Liver (tissue), 10 donors: ENCODE measurements at places on chromosomes 12 and 14. TPM values are rescaled to one million over a fixed set of nuclear protein-coding genes. Genes with fewer than 3 reads are reported as not detected.

DDN gene
- 0.09 TPM for total RNA-seq

HHIPL1 gene
- 1.7 TPM for total RNA-seq

GRCh38 chr12:75850721-75851462 is 180.7 kb downstream of the PHLDA1 start:
- no peak for DNase-seq

DYNC1H1 gene
- 201 TPM for total RNA-seq

DNA sequence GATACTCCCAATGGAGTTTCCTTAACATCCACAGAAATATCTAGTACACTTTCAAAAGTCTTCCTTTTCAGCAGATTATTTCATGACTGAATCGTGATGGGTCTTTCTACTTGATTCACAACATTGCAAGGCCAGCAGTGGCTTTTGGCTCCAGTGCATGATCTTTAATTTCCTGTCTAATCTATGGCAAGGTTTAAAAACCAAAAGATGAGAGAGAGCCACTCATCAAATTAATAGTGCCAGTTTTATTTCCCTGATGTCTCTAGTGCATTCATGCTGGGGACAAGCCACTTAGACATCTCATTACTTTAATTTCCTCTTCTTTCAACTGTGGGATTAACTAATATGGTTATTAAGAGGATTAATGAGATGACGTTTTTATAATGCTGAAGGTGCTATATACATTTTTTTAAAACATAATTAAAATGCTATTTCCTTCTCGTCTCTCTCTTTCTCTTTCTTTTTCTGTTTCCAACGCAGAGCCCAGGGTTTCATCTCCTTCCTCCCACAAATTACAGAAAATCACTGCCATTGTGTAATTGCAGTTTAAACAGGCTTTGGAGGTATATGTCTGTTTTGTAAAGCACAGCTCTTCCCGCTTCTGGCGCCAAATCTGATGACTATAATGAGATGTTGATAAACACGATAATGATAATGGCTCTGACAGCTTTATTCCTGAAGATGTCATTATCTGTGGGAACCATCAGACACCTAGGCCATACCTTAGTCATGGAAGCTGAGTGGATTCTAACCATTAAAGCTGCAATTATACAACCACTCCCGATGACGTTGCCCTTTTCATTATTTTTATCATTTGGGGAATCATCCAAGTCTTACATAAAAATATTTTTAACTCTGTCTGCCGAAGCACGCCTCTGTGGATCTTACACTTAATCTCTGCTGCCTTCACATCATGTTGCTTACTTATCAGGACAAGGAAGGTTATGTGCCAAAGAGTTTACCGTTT is 103.1 kb upstream of the PPM1H start:
- DNase-seq: no peak

KLRC4 gene
- total RNA-seq: 1.3 TPM

DNA sequence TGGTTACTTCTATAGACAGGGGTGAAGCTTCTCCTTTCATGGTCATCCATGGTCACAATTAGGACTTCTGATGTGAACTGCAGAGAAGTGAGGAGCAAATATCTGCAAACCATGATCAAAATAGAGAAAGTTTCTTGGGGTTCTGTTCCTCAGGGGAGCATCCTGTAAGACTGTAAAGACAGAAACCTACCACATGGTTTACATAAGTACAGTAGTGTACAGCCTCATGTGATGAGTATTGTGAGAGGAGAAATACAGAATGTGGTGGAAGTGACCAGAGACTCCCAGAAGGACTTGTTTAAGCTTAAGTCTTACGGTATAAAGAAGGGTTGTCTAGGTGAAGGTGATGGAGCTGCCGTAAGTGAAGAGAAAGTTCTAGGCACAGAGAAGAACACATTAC is 484.7 kb downstream of the LRIG3 start:
- DNase-seq: no peak

DNA sequence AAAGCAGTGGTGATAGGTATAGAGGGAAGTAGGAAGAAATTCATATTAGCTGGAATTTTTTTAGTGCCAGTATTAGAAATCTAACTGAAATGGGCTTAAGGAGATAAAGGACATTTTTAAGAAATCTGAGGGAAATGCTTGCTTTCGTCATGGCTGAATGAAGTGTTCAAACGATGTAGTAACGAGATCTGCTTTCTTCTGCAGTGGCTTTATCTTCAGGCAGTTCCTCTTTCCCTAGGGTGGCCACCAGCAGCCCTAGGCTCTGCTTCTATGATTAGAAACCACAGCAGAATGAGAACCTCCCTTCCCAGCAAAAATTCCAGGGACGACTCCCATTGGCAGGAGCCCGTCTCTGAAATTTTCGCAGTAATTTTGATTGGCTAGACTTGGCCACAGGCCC is 163.9 kb upstream of the FRMD6 start:
- DNase-seq: no peak

- DNase-seq: no peak
Measured at GRCh38 chr12:22722779-22723178, 97.8 kb downstream of the ETNK1 start.

- no peak for DNase-seq
Measured at GRCh38 chr14:97777622-97778355, 980.6 kb downstream of the VRK1 start.

CRIP1 gene
- 1.8 TPM for total RNA-seq

DNA sequence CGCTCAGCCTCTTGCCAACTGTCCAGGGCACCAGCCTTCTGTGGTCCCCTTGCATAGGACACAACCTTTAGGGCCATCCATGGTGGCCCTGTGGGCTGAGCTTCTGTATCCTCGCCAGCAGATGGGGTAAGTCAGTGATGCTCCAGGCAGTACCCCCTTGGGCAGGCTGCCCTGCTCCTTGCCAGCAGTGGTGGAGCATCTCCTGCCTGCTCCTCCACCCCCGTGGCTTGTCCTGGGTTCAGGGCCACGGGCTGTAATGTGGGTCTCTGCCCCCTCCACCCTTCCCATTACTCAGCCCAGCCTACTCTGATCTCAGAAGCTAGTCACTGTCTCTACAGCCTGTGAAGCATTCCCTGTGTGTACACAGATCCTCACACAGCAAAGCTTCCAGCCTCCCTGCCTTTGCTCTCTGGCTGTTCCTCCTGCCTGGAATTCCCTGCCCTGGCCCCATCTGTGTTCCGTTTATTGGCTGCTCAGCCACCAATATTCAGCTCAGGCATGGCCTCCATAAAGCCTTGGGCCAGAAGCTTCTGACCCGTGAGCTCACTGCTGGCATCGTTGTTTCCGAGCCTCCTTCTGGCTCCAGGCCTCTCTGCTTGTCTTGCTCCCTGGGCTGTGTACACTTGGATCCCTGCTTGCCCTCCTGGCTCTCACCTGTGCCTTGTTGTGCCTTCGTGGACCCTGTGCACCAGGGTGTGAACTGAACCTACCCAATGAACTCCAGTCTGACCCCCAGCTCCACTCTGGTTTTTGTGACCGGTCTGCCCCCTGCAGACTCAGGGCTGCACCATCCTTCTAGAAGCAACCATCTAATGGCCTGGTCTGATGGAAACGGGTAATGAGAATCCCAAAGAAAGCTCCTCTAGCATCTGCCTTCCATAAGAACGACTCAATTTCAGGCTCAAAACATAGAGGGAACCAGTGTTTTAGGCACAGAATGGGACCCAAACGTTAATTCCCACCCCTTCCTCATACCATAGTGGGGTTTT is 177.0 kb upstream of the PRMT8 start:
- DNase-seq: no peak
